Thoracic aorta (tissue), 2 donors: ENCODE measurements at places on chromosomes 2 and 18.

GRCh38 chr2:181176540-181176939, 196.1 kb downstream of the UBE2E3 start:
- no peak for DNase-seq

GRCh38 chr2:50859110-50859509, 172.8 kb downstream of the NRXN1 start:
- no peak for DNase-seq

DNA sequence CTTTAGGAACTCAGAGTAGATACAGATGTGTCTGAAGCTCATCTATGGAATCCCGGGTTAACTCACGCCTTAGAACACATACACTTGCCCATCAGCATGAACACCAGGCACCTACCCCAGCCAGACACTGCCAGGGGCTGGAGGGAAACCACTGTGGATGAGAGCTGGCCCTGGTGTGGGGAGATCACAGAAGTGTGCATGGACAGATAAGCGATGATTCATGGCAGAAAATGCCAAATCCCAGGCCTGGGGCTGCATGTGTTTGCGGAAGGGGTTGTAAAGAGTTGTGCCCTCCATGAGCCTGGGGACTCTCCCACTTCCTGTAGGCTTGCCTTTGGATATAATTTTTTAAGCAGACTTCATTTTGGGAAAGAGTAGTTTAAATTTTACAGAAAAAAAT, 193.4 kb downstream of the FHOD3 start:
- no peak for DNase-seq

DNA sequence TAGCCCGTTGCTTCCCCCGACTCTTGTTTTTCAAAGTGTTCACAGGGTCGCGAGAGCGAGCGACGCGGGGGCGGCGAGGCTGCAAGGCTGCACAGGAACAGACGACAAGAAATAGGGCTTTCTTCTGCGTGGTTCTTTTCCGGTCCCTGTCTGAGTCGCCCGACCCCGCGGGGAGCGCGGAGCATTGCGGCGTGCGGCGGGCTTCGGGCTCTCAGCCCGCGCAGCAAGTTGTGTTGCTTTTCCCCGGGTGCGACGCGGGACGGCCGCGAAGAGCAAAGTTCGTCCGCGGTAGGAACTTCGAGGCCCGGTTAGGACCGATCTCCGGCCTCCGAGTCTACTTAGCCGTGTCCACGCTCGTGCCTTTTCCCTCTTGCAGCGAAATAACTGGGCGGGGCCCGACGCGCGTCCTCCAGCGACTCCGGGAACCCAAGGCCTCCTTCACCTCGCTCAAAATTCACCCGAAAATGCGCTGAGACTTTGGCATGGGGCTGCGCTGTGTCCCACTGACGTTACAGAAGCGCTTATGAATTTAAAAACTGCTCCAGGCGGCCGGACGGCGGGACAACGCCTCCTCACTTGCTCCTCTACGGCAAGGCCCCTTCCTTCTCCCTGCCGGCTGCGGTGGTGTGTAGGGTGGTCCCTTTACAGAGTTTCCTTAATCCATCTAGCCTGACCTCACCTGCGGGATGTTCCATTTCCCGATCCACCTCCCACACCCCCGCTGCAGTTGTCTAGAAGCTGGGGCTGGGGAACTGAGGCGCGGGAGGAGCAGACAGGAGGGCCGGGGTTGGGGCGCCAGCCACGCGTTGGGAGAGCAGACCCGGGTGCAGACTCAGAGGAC, 1.5 kb upstream of the BCL2L11 start:
- no peak for DNase-seq

DNA sequence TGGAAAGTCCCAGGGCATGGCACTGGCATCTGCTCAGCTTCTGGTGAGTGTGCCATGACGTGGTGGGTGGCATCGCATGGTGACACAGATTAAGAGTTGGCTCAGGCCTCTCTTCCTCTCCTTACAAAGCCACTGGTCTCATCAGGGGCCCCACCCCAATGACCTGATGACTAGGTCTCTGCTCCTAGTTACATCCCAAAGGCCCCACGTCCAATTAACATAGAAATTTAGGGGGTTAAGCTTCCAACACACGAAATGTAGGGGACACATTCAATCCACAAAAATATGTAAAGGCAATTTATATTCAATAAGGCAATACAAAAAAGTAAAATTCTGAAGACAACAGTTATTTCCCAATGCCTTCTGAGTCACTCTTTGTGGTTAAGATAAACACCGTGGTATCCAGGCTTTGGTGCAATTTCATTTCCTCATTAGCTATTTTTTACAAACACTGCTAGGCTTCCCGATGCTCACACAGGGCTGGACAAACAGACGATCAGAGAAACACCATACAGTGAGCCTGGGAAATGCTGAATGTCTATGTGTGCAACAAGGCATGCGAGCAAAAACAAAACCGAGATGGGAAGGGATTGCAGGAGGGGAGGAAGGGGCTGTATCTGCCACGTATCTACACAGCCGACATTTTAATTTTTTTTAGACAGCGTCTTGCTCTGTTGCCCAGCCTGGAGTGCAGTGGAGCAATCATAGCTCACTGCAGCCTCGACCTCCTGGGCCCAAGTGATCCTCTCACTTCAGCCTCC, 67.2 kb downstream of the MBP start:
- DNase-seq, result no peak

DNA sequence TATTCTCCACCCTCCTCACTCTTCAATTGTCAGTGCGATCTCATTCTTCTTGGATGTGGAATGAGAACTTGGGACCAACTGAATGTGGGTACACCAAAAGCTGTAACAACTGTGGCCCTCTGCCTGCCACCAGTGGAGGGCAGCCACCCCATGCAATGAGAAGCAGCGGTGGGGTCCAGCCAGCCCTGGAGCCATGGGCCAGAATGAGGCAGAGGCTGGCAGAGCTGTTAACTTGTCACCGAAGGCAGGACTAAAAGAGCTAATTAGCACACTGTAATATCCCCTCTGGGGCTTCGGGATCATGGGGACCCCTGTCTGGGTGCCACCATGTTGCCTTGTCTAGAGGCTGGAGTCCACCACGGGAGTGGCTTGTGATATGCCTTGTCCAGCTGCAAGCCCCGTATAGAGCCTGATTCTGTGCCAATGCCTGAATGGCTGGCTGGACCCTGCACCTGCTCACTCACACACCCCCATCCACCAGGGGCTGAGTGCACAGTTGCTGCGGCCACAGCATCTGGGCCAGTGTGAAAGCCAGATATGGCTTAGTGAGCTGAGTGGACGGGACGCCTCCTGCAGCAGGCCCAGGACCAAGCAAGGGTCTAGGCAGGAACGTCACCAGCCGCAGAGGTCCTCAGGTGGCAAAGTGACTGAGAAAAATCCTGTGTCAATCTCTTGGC, 680.5 kb downstream of the DSC3 start:
- no peak for DNase-seq

DNA sequence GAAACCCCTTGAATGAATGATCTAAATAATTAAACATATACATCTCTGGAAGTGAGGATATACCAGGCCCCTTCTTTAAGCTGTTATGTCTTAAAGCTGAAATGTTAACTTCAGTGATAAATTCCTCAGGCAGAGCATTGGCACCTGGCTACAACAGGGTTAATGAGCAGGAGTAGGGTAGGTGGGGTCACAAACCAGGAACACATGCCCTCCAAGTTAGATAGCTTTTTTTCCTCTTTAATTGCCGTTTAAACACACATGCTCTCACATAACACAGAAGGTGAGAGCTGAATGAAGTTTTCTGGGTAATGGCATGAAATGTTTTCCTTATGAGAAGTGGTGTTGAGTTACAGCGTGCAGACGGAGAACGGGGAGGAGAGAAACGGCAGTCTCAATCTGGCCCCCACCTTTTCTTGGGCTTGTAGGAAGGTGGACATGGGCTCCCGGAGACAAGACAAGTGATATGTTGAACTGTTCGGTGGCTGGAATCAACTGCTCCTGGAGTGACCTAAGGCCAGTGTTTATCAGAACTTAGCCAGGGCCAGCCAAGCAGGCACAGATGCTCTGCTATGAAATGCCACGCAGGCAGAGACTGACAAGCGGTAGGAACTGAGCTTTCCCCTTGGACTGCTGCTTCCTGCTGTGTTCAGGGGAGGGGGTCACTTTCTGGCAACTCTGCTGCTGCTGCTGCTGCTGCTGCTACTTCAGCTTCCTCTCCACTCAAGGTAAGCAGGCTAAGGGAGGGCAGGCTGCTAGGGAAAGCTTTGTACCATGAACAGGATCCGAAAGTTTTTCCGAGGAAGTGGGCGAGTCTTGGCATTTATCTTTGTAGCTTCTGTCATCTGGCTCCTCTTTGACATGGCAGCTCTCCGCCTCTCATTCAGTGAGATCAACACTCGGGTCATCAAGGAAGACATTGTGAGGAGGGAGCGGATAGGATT, at the start of gene GALNT5:
Gene GALNT5 (plus strand): TSS at position 394 of the 941 bp plus-strand sequence. CDS start 378 bp downstream, at position 772.
- DNase-seq, result no peak

DNA sequence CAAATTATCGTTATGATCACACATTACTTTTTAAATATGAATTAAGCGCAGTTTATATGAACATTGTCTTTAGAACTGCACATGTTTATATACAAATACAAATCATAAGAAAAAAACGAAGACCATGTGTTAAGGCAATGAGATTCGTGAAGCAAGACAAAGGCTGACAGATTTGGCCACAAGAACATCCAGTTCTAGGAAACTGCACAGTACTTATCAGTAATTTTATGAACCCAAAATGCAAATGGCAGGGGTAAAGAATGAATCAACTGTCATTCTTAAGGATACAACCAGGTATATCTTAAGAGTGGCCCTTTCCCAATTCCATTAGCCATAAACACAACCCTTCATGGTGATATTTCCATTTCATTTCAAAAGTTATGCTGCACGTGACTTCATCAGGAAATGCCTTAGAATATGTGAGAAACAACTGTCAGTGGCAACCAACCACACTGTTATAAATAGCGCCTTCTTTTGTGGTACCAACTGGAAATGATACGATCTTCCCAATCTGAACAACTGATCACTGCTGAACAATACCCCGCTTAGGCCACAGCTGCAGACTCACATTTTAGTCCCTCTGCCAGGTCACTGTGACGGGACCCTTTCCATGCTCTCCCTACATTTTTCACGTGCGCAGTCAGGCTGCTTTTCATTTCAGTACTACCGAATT, 144.9 kb downstream of the L3MBTL4 start:
- DNase-seq, result no peak

DNA sequence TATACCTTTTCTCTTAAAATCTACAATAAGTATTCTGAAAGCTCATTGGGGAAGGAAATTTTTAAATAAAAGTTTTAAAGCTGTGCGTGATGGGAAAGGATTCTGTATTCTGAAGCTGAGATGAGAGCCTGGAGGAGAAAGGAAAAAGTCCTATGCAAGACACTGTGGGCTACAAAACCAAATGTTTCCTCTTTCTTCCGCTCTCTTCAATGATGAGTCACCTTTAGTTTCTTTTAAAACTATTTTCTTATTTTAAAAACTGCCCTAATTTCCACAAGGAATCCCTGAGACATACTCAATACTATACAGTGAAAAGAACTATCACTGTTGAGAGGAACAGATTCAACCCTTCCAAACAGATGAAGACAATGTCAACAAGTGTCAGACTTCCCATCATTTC, 87.4 kb downstream of the INO80D start:
- no peak for DNase-seq

GRCh38 chr2:152062125-152063091, 36.4 kb downstream of the CACNB4 start:
- DNase-seq, result no peak

GRCh38 chr2:222693837-222694236, 22.4 kb downstream of the MOGAT1 start:
- DNase-seq, result no peak

- peak; percentile 28 for DNase-seq
These were observed 96.2 kb upstream of the ZNF532 start for GRCh38 chr18:58768293-58768974.
